Hindlimb muscle (tissue), 1 donor: ENCODE measurements at places on chromosomes 1 and 21. TPM values are rescaled to one million over a fixed set of nuclear protein-coding genes. Genes with fewer than 3 reads are reported as not detected.

GRCh38 chr1:22506130-22506692, 54.6 kb downstream of the ZBTB40 start:
- no peak for DNase-seq

DNA sequence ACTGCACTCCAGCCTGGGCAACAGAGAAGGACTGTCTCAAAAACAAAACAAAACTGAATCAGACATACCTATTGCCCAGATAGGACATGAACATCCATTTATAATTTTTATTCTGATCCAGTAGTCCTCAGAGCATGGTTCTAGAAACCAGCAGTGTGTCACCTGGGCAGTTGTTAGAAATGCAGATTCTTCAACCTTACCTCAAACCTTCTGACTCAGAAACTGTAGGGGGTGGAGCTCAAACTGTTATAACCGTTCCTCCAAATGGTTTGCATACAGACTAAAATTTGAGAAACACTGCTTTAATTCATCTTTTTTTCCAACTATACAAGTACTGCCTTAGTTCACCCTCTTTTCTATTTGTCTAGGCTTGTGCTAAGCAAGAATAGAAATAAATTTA, 6.0 kb downstream of the NASP start:
- DNase-seq, result no peak

GRCh38 chr21:35491114-35491513, 442.0 kb upstream of the RUNX1 start:
- no peak for DNase-seq

GRCh38 chr1:44587796-44588460, 86.4 kb downstream of the TMEM53 start:
- DNase-seq, result no peak

DNA sequence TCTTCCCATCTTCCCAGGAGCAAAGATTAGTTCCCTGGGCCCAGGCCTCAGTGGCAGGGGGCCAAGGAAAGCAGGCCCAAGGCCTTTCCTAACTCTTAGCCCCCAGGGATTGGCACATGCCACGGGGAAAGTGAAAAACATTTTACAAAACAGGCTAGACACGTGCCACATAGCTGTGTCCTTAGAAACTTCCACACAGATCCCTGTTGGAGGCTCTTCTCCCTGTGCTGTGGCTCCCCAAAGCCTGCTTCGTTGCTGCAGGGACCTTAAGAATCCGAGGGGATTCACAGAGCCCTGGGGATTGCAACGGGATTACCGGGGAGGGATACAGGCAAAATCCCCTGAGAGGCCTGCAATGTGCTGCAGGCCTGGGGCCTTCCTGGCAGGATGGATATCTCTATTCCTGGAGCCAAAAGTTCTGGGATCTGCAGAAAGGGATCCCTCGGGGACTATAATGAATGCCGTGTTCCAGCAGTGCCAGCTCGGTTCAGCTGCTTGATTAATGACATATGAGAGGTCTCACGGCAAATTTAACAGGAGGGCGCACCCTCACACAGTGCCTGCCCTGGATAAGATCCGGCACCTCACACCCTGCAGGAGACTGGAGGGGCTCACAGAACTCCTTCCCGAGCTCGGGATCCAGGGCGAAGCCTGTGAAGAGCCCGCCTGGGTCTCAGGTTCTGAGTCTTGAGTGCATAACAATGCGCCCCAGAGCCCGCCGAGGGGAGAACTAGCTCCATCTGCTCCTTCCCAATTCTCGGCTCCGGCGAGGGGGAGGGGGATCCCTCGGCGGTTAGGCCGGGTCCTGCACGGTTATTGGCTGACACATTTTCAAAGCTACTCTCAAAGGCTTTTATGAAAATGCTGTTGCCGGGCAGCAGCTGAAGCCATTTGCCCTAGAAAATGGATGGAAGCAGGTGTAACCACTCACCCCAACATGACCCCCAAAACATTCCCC, 15.3 kb upstream of the RGS8 start:
- no peak for DNase-seq

DNA sequence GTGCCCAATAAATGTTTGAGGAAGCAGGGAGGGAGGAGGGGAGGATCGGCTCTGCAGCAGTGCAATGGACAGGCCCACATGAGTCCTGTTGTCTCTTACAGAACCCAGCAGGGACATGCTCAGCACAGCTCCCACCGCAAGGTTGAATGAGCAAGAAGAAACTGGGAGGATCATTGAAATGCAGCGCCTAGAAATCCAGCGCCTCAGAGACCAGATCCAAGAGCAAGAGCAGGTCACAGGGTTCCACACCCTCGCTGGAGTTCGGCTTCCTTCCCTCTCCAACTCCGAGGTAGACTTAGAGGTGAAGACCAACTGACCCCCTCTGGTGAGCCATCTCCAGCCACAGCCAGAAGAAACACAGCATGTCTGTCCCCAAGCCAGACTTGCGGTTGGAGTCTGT, 15.9 kb upstream of the TMEM125 start:
- DNase-seq, result no peak

GRCh38 chr1:65022216-65022615, 55.9 kb upstream of the JAK1 start:
- DNase-seq, result no peak

GRCh38 chr1:110525249-110525595, 6.2 kb upstream of the KCNA10 start:
- DNase-seq, result no peak

- DNase-seq, result no peak
Observed at GRCh38 chr1:110242731-110243130, 32.6 kb downstream of the KCNC4 start.

- no peak for DNase-seq
Observed at GRCh38 chr1:40838980-40839942, 22.9 kb downstream of the CITED4 start.

GRCh38 chr21:45353200-45353599, 51.8 kb upstream of the COL18A1 start:
- no peak for DNase-seq

Gene ZDHHC18
- polyA plus RNA-seq, result 18.6 TPM

Gene VWA1
- 72.5 TPM for polyA plus RNA-seq

Gene PDIK1L
- polyA plus RNA-seq, result 5.6 TPM

Gene AQP10
- polyA plus RNA-seq, result not detected
